Progenitor cell of endocrine pancreas (in vitro differentiated cells): ENCODE measurements at places on chromosomes 3 and 15. TPM values are rescaled to one million over a fixed set of nuclear protein-coding genes. Genes with fewer than 3 reads are reported as not detected.

GRCh38 chr3:97721446-97721845 is 43.1 kb upstream of the ARL6 start:
- DNase-seq: no peak

GRCh38 chr3:31772758-31773473 is 208.1 kb downstream of the OSBPL10 start:
- no peak for DNase-seq

DNA sequence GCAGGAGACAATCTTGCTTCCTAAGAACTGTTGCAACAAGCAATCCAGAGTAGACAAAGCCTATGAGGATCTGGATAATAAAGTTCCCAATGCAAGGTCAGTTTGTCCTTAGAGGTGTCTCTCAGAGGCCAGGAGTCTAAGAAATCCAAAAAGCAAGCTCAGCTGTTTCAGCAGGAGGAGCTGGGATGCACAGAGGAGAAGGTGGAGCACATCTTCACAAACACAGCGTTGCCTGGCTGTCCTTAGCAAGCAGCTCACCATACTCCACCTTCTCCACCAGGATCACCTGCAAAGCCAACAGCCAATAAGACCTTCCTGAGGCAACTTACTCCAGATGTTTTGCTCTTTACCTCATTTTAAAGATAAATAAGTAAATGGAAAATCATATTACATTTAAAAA is 365 bp downstream of the ZBED2 start:
- no peak for DNase-seq

GRCh38 chr3:61574854-61575253 is 13.5 kb downstream of the PTPRG start:
- no peak for DNase-seq

Gene PLCH1
- 13.6 and 14.2 TPM in 2 replicates for total RNA-seq

Gene ARRDC4
- 11.9 and 12.1 TPM in 2 replicates for total RNA-seq

Gene PCOLCE2
- total RNA-seq: 2.0 and 2.2 TPM in 2 replicates
